ENCODE measurements at places on chromosomes 2 and 18.

GRCh38 chr2:176747506-176747905, 465.1 kb upstream of the HNRNPA3 start:
- no peak for DNase-seq
- no peaks in the 10 kb centered on the region for H3K27me3 ChIP-seq
- H3K4me3 ChIP-seq, result no peak overlapping the region
- H3K27ac ChIP-seq, result no peak overlapping the region

DNA sequence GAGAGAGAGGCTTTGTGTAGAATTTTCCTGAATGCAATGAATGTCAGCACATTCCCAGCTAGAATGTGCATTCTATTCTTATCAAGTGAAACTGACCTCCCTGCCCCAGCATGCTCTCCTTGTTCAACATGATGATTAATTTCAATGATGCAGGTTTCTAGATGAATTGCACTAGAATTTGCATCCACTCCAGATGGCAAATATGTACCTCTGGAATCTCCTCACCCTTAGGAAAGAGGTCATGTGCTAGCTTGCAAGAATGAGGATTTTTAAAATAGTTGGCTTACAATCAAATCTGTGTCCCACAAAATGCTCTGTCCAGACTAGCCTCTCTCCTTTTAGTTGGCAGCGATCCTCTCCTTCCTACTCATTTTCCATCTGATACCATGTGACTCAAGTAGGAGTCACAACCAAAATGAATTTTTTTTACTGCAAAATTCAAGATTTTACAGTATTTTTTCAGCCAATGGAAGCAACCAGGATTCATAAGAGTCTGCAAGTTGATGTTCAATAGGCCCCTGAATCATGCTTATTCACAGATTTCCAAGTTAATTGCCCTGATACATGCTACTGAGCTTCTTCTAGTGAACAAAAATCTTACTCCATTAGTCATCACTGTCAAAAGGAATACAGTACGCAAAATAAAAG, 21.0 kb upstream of the STAT4 start:
- H3K4me3 ChIP-seq, result no peak overlapping the region
- no peaks in the 10 kb centered on the region for H3K27me3 ChIP-seq
- H3K4me1 ChIP-seq, result no peaks in the 10 kb centered on the region
- H3K27ac ChIP-seq, result no peak overlapping the region
- DNase-seq, result no peak

DNA sequence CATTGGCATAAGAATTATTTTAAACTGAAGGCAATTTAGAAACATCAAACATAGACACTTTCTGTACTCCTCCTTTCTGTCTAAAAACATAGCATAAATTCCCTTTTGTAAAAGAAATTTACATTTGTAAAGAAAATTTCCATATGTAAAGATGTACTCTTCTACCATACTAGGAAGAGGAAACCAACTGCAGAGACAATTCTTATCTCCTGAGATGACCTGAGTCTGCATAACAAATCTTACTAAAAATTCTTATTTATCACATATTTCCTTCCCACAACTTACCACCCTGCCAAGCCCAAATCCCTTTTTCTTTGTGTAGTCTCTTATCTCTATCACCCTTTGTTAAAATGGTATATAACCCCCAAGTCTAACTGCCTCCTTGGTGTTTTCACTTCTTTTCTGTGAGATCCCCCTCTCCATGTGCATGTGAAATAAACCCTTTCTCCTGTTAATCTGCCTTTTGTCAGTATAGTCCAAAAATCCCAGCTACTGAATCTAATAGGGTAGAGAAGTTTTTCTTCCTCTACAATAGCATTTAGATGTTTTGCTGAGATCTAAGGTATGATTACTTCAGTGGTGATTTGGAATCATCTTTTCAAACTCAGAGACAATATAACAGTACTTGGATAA, 81.0 kb downstream of the CHN1 start:
- no peak overlapping the region for H3K4me3 ChIP-seq
- H3K27ac ChIP-seq, result no peak overlapping the region
- no peaks in the 10 kb centered on the region for H3K27me3 ChIP-seq
- H3K4me1 ChIP-seq, result no peaks in the 10 kb centered on the region

DNA sequence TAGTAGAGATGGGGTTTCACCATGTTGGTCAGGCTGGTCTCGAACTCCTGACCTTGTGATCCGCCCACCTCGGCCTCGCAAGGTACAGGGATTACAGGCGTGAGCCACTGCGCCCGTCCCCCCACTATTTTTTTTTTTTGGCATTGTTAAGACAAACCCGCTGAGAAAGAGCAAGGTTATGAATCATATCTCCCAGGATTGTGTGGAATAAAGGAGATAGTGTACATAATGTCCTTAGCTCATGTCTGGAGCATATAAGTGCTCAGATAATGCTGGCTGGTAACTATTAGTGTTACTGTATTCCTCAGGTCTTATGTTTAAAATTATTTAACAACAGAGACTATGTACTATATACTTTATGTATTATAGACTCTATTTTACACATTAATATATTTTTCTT, 36.0 kb downstream of the TTC27 start:
- H3K27ac ChIP-seq, result no peak overlapping the region
- H3K36me3 ChIP-seq, result no peaks in the 10 kb centered on the region
- H3K4me3 ChIP-seq, result no peak overlapping the region
- H3K27me3 ChIP-seq, result no peaks in the 10 kb centered on the region

- H3K36me3 ChIP-seq, result peaks cover 14% of the 10 kb centered on the region
- no peaks in the 10 kb centered on the region for H3K27me3 ChIP-seq
- H3K4me1 ChIP-seq, result no peaks in the 10 kb centered on the region
- no peak for DNase-seq
- no peak overlapping the region for H3K4me3 ChIP-seq
These were observed 82.3 kb downstream of the TMEM185B start for GRCh38 chr2:120140866-120141265.

DNA sequence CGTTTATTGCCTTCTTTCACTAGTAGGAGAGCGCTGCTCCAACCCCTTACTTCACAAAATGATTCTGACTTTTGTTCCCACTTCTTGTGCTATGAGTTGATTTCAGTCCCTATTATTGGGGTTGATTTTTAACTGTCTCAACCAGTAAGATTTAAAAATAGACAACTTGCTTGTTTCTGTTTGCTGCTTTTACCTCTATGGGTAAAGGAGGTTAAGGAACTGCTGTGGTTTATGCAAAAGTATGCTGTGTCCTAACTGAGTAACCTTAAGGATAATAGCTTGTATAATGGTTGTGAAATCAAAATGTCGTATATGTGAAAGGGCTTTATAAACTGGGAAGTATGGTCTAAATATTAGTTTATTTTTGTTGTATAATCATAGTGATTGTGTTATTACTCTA, 22.6 kb downstream of the ALMS1 start:
- DNase-seq, result no peak
- peaks cover 2% of the 10 kb centered on the region for H3K4me1 ChIP-seq
- H3K27ac ChIP-seq, result no peak overlapping the region
- peaks cover 2% of the 10 kb centered on the region for H3K27me3 ChIP-seq

DNA sequence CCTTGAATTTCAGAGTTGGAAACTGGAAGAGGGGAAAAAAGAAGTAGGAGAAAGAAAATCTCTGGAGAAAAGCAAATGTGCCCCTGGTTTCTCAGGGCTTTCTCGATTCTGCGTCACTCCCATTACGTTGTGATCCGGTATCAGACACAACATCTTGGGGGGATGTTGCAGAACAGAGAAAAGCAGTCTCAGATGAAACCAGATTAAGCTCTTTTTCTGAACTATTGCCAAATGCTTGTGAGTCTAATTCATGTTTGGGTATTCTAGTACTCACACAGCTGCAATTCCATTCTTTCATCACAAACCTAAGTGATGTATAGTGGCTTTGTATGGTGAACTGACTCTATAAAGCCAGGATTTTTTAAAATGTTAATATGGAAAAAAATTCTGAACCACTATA, 233.2 kb downstream of the TCF4 start:
- no peak overlapping the region for H3K4me3 ChIP-seq
- DNase-seq, result no peak
- H3K36me3 ChIP-seq, result no peaks in the 10 kb centered on the region
- no peak overlapping the region for H3K27ac ChIP-seq
- peaks cover 38% of the 10 kb centered on the region for H3K4me1 ChIP-seq

DNA sequence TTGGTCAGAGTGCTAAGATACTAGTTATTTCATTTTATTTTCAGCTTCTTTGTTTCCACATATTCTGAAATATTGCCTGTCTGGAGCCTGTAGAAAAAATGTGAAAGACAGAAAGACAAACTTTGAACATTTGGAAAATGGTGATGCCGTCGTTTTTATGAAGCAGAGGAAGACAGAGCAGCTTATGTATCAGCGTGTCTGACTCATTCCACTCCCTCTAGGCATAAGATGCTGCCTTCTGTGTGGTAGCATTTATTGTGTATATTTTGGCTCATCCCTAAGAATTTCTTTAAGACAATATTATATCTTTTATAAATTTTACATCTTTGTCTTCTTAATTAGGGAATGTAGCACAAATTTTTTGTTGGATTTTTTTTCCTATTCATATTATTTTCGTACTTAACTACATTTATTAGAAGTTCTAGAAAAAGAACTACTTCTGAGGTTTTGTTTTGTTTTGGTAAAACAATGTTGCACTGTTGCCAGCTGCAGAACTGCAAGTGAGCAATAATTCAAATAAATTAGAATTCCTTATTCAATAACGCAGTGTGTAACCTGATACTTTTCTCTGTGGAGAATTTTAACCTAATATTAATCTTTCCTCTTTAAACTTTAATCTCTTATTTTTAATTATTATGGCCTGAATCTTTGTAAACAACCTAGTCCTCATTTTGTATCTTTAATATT, 300.4 kb downstream of the ZNF407 start:
- H3K36me3 ChIP-seq, result no peaks in the 10 kb centered on the region

DNA sequence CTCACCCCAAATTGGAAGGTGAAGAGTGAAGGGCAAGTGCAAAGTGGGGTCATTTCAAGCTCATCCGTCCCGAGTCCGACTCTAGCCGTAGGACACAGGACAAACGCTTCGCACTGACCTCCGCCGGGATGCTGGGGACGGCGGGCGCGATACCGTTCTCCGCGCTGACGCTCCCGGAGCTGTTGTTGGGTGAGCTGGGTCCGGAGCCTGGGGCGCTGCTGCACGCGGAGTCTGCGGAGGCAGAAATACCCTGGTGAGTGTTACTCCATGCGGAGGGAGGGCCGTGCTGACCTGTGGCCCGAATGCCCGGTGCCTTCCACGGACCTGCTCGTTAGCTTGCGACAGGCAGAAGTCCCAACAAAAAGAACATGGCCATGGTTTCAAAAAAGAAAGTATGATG, 261.3 kb downstream of the HDAC4 start:
- H3K4me1 ChIP-seq, result peaks cover 1% of the 10 kb centered on the region
- no peak for DNase-seq
- no peak overlapping the region for H3K27ac ChIP-seq

- DNase-seq, result no peak
- no peak overlapping the region for H3K4me3 ChIP-seq
- H3K27me3 ChIP-seq, result no peaks in the 10 kb centered on the region
- H3K27ac ChIP-seq, result no peak overlapping the region
- no peaks in the 10 kb centered on the region for H3K4me1 ChIP-seq
- no peaks in the 10 kb centered on the region for H3K36me3 ChIP-seq
These were observed 132.1 kb upstream of the ARL4C start for GRCh38 chr2:234628953-234629352.

- H3K27ac ChIP-seq, result no peak overlapping the region
- no peaks in the 10 kb centered on the region for H3K27me3 ChIP-seq
- H3K36me3 ChIP-seq, result no peaks in the 10 kb centered on the region
- no peak overlapping the region for H3K4me3 ChIP-seq
- no peak for DNase-seq
- peaks cover 8% of the 10 kb centered on the region for H3K4me1 ChIP-seq
These were observed 85.4 kb upstream of the ATG16L1 start for GRCh38 chr2:233165895-233166661.

DNA sequence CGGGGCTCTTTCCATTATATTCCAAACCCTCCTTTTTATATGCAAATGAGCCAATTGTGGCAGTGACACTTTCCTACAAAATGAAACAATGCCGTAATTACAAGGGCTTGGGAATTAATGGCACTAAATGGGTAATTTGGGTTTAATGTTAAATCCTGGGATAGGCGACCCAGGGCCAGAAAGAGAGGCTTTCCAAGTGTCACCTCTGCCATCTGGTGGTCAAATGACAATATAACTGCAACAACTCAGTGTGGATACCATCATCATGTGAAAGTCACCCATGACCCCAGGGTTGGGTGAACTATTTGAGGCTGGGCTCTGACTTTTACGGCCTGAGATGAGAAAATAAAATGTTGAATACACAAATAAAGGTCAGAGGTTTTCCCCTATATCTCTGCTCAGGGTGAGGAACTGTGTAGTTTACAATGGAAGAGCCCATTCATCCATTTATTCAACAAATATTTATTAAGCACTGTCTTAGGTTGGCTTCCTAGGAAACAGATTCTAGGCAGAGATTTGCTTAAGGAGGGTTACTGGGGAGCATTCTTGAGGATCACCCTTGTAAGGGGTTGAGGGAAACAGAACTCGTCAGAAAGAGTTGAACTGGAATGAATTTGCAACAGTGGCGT, 13.6 kb upstream of the THADA start:
- peaks cover 1% of the 10 kb centered on the region for H3K27me3 ChIP-seq
- H3K4me1 ChIP-seq, result peaks cover 4% of the 10 kb centered on the region
- peak; percentile 17 for DNase-seq

GRCh38 chr2:48709096-48710034, 46.2 kb downstream of the LHCGR start:
- H3K27ac ChIP-seq, result no peak overlapping the region
- no peak overlapping the region for H3K4me3 ChIP-seq
- peaks cover 3% of the 10 kb centered on the region for H3K27me3 ChIP-seq
- H3K36me3 ChIP-seq, result no peaks in the 10 kb centered on the region

DNA sequence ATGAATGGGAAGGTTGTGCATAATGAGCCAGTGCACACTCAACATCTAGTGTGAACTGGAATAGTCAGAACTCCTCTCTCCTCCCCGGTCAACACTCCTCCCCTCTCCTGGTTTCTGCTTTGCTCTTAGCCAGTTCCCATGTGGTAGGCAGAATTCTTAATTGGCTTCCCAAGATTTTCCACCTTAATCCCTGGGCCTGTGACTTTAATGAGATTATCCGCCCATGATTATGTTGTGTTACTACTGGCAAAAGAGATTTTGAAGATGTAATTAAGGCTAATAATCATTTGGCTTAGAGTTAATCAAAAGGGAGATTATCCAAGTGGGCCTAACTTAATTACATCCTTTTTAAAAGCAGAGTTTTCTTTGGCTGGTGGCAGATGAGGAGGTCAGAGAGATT, 34.2 kb upstream of the REV1 start:
- no peak overlapping the region for H3K27ac ChIP-seq
- no peak for DNase-seq
- no peak overlapping the region for H3K4me3 ChIP-seq
- no peaks in the 10 kb centered on the region for H3K4me1 ChIP-seq
- H3K27me3 ChIP-seq, result peaks cover 1% of the 10 kb centered on the region
